Bronchus fibroblast of lung (primary cell): ENCODE measurements at places on chromosomes 3 and 15. TPM values are rescaled to one million over a fixed set of nuclear protein-coding genes. Genes with fewer than 3 reads are reported as not detected.

Gene COL6A6
- total RNA-seq: not detected in 2 replicates

Gene CLRN1
- not detected in 2 replicates for total RNA-seq

Gene SEMA6D
- total RNA-seq: 1.8 and 3.4 TPM in 2 replicates

Gene ULK4
- total RNA-seq: 4.0 and 4.9 TPM in 2 replicates

Gene XCR1
- total RNA-seq: not detected in 2 replicates

Gene CDHR4
- not detected in 2 replicates for total RNA-seq

Gene EIF1B
- 11.7 and 14.0 TPM in 2 replicates for total RNA-seq

Gene ZIC4
- total RNA-seq: not detected in 2 replicates

Gene RBMS3
- 13.6 and 15.8 TPM in 2 replicates for total RNA-seq

Gene RPS27L
- 80.4 and 102 TPM in 2 replicates for total RNA-seq

Gene ZBTB20
- total RNA-seq: 4.0 and 4.9 TPM in 2 replicates

Gene CILP
- total RNA-seq: under 0.01 and 0.17 TPM in 2 replicates

Gene IMPG2
- total RNA-seq: under 0.01 TPM in 2 replicates

Gene GOLGA8G
- not detected in 2 replicates for total RNA-seq

Gene CAMK2N2
- not detected in 2 replicates for total RNA-seq

Gene CDCP1
- 22.1 and 23.2 TPM in 2 replicates for total RNA-seq

Gene C15orf39
- total RNA-seq: 4.3 and 7.4 TPM in 2 replicates
